ENCODE measurements at places on chromosomes 5 and 9.

DNA sequence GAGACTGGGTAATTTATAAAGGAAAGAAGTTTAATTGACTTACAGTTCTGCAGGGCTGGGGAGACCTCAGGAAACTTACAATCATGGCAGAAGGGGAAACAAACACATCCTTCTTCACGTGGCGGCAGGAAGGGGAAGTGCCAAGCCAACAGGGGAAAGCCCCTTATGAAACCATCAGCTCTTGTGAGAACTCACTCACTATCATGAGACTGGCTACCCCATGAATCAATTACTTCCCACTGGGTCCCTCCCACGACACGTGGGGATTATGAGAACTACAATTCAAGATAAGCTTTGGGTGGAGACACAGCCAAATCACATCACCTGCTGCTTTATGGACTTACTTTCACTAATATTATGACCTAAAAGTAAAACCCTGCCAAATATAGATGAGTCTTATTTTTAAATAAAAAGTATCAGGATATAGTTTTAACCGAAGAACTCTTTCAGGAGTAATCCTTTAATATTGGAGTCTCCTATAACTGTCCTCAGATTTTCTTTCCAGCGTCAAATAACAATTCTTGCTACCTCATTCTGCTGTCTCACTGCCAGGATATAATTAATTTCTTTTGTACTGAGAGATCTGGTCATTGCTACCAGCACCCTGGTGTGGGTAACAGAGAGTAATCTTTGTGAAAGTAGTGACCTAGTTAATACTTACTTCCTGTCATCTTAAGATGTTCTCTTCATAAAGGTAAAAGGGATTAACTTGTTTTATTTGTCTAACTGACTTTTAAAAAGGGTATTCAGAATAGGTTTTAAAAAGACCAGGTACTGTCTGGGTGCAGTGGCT, 68.6 kb downstream of the NLN start:
- DNase-seq = no peak

DNA sequence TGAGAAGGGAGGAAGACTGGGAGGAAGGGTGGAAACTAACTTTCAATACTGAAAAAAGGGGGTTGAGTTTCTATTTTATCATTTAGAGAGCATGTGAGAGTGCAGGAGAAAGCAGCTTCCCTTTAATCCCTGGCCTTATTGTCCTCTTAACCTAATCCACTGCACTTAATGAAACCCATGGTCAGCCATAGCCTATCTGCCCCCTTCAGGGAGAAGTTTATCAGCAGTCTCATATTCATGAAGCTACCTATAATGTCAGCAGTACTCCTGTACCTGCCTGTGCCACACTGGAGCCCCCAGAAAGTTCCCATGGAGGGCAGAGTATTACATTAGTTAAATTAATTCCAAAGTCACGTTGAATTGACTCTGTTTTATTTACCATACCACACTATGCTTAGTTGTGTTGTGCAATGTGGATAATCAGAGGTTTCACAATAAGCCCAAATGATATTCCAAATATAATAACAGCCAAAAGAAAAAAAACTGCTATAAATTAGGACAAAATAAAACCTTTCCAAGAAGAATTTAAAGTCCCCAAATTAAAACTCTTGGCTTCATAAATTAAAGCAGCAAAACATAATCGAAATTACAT, 62.9 kb downstream of the MUSK start:
- no peak for DNase-seq

- DNase-seq = no peak
These were observed at the start of gene CNTFR for GRCh38 chr9:34589636-34590380. CNTFR (minus strand) TSS chr9:34589724; CDS start chr9:34568981, 20,743 bp downstream.

DNA sequence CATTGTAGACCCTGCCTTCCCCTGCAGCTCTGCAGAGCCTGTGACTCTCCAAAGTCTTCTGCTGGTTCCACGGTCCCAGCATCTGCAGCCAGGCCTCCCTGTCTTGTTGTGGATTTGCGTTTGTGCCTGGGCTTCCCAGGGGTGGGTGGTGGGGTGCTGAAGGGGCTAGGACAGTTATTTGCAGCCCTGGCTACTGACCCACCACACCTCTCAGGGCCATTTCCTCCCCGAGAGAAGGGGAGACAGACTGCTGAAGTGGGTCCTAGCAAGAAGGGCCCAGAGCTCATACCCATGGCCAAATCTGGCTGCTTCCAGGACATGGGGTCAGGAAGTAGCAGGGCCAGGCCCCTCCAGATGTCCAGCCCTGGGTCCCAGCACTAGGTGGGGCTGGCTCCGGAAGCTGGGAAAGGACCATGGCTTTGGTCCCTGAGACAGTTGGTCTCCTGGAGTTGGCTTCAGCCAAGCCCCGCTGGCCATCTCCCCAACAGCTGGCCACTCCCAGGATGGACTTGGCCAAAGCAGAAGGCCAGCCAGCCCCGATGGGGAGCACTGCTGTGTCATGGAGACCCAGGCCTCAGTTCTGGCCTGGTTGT, 26.3 kb downstream of the GSN start:
- no peak for DNase-seq

- no peak for DNase-seq
These were observed 13.8 kb downstream of the AOPEP start for GRCh38 chr9:94740145-94740840.

- no peak for DNase-seq
These were observed 11.2 kb upstream of the PARP8 start for GRCh38 chr5:50655067-50655809.

DNA sequence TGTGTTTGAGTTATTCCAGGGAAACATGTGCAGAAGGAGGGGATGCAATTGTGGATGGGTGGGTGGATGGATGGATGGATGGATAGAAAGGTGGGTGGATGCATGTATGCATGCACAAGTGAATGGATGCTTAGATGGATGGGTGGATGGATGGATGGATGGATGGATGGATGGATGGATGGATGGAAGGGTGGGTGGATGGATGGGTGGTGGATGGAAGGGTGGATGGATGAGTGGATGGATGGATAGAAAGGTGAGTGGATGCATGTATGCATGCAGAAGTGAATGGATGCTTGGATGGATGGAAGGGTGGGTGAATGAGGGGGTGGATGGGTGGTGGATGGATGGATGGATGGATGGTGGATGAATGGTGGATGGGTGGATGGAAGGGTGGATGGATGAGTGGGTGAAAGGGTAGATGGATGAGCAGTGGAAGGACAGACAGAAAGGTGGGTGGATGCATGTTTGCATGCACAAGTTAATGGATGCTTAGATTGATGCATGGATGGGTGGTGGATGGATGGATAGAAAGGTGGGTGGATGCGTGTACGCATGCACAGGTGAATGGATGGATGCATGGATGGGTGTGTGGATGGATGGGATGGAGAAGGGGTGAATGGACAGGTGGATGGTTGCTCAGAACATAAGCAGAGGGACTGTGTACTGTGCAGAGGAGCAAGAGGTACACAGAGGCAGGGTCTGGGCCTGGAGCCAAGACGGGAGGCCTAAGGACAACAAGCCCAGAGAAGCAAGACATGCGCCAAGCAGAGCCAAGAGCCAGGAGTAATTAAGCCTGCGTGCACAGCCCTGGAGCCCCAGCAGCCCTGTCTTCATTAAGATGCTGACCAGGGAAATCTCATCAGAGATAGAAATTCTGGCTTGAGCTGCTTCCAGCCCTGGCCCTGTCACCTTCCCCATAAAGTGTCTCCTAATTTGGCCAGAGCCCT, 84.6 kb upstream of the PPP1R26 start:
- no peak for DNase-seq

- DNase-seq = peak; percentile 63
These were observed 57.0 kb downstream of the COL15A1 start for GRCh38 chr9:99000476-99001395.

DNA sequence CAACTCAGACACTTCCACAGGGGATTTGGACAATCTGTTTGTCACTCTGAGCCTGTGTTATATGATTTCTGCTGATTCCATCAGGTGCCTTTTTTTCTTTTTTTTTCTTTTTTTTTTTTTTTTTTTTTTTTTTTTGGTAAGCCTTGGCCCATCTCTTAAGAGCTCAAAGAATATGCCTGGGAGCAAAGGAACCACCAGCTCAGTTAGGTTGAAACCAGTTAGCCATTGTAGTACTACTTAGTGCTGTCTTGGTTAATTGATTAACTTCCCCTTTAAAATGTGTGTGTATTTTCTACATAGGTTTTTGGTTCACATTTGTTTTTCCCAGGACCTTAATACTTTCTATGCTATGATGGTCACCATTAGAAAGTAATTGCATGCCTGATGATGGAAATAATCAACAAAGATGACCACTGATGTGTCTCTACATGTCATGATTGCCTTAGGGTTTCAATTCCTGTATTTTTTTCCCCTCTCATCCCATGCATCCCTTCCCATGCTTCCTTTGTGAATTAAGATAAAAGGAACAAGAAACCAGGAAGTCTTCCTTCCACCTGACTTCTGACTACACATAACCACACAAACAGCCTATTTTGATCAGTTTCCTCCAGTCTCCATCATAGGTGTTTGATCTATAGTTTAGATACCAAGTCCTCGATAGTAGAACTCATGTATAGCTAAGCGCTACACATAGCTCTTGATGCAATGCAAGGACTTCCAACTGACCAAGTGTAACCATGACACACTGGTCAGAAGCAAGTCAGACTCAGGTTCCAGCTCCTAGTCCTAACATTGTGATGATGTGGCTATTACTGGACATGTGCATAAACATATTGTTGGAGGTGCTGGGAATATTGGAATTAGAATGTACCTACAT, 306.1 kb downstream of the EFNA5 start:
- DNase-seq = no peak

DNA sequence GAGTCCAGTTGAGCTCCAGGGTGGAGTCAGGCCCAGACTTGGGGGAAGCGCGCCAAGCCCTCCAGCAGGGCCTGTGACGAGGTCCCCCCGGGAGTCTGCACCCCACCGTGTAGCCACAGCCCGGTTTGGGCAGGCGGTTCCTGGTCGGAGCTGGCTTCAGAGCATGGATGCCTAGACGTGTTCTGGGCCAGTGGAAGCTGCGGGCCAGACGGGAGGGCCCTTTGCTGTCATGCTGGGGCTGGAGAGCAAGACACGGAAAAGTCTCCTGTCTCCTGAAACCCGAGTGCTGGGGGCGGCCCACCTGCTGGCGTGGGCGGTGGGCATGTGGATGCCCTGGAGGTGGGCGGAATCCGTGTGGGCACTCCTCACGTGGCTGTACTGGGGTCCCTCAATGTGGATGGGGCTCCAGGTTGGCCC, 1.9 kb downstream of the GPSM1 start:
- DNase-seq = no peak

DNA sequence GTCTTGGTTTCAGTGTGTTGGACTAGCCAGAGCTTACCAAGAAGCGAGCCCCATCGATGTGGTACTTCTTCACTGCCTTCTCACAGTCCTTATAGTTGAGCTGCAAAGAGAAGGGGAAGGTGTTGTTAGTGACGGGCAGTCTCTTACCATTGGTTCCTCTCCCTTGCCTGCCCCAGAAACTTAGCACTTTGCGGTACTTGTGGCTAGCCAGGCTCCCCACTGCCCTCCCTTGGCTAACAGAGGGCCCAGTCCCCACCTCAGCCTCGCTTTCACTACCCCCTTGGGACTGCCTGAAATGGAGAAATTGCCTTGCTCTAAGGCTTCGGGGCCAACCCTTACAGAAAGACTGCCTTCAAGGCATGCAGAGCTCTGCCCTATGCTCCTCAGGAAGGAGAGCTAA, 4.3 kb downstream of the LCP2 start:
- DNase-seq = no peak

DNA sequence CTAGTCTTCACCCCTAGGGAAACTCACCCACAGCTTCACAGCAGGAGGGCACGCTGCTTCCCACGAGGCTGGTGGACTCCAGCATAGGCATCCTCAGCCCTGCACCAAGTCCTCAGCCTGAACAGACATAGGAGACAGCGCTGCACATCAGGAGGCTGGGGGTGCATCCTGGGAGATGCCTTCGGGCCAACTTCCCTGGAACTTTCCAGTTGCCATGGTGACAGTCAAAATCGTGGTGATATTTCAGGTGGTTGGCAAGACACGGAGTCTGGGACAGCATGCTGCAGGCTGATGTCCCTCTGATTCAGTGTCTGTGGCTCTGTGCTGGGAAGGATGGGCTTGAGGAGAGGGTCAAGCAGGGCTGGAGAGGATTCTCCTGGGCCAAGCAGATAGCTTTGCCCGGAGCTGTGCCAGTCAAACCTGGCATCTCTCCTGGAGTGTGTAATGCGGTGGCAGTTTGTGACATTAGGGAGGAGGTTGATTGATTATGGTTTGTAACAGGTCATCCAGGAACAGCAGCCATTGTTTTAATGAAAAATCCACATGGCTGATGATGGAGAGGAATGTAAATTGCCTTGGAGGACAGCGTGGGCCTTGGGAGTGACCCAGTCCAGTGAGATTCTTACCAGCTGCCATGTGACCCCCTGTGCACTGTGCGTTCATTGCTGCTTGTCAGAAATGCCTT, 35.6 kb upstream of the SEMA4D start:
- DNase-seq = no peak

- no peak for DNase-seq
These were observed 11.4 kb upstream of the ACOT12 start for GRCh38 chr5:81405126-81405891.

DNA sequence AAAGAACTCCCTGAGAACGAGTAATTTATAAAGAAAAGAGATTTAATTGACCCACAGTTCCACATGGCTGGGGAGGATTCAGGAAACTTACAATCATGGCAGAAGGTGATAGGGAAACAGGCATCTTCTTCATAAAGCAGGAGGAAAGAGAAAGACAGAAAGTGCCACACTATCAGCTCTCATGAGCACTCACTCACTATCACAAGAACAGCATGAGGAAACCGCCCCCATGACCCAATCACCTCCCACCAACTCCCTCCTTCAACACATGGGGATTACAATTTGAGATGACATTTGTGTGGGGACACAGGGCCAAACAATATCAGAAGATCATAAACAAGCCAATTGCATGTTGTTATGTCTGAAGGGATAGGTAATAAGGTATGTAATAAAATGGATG, 935.9 kb upstream of the COX7C start:
- no peak for DNase-seq

DNA sequence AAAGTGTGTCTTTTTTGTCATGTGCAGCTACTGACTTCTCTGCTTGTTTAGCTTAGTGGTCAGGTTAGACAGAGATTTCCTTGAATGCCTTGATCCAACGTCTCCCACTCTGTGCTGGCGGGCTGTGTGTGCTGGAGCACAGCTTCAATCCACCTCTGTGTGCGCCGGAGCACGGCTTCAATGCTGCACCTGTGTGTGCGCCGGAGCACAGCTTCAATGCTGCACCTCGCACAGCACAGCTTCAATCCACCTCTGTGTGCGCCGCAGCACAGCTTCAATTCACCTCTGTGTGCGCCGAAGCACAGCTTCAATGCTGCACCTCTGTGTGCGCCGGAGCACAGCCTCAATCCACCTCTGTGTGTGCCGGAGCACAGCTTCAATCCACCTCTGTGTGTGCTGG, 69.0 kb upstream of the PHYKPL start:
- no peak for DNase-seq
